ENCODE measurements at places on chromosomes 11 and 22.

GRCh38 chr22:33898121-33898520, 22.2 kb downstream of the LARGE1 start:
- DNase-seq = no peak

- no peak for DNase-seq
These were observed 106.4 kb upstream of the FGF3 start for GRCh38 chr11:69925366-69926196.

- no peak for DNase-seq
These were observed 27.5 kb downstream of the LINC01488 start for GRCh38 chr11:69508974-69509373.

DNA sequence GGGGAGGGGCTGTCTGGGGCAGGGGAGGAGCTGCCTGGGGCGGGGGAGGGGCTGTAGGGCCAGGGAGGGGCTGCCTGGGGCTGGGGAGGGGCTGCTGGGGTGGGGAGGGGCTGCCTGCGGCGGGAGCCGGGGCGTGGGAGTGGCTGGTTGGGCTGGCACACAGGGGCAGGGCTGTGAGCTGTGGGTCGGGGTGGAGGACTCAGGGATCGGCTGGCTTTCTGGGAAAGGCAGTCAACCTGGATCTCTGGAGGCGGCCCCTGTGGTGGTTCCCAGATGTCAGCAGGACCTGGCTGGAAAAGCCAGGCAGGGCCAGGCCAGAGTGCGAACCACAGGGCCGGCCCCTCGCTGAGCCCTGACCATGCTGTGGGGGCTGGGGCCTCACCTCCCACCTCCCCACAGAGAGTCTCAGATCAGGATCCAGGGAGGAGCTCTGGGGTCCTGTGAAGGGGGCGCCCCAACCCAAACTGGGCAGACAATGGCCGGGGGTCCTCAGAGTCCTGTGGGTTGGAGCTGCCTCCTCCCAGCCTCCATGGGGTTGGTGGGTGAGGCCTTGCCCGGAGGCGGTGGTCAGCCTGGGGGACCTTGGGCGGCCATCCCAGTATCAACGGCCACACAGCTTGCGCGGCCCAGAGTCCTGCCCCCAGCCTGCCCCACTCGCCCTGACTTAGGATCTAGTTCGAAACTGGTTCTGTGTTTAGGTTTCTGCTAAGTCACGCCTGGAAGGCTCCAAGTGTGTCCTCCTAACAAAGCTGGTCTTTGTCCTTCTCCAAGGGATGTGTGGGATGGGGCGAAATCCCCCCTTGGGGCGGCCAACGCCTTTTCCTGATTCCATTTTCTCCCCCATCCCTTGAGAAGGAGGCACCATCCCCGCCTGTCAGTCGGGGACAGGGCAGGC, 1.9 kb downstream of the MUC5B start:
- no peak for DNase-seq

GRCh38 chr22:40183029-40183581, 5.4 kb downstream of the TNRC6B start:
- DNase-seq = peak; percentile 66

GRCh38 chr22:29765905-29766631, 739 bp downstream of the ZMAT5 start:
- no peak for DNase-seq

DNA sequence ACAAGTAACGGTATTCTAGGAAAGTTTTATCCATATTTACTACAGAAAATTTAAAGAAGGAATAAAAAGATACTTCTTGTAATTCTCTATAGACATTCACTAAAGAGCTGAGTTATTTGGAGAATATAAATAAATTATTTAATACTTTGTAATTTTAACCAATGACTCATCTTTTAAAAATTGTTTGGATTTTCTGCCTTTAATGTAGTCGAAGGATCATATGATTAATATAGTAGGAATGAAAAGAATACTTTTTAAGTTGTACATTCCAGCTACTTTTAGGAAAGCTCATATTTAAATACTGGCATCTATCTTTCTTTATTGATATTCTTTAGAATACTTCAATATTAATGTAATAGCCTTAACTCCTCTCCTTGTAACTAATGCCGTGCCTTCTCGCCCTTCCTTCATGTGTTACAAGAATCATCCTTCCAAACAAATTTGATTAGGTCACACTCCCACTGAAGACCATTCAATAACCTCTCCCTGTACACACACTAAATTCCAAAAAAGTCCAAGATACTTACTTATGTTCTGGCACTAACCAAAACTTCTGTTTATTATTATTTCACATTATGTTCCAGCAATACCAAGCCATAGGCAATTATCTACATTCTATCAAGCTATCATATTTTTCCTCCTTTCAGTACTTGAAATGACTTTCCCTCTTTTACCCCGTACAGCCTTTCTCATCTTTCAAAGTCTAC, 501.9 kb downstream of the CNTN5 start:
- DNase-seq = no peak

DNA sequence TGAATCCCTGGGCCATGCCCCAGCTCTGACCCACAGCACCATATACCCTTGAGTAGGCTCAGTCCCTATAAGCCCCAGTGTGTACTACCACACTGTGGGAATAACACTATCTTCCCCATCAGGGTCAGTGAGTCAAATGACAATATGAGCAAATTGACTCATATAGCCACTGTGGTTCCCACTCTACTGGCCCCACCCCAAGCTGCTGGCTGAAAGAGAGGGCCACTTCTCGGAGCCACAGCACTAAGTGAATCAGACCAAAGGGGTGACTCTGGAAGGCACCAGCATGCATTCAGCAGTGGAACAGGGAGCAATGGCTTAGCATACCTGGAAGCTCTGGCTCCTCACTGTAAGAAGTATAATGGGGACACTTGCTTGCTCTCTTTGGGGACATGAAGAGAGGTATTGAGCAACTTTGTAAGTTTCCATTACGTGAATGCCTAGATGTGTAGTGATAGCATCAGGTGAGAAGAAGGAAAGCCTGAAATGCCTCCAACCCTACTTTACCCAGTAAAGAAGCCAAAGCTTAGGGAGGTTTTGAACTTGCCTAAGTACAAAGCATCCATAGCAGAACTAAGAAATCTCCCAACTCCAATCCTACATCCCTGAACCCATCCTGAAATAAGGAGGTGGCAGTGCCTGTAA, 13.5 kb downstream of the CD59 start:
- DNase-seq = no peak

DNA sequence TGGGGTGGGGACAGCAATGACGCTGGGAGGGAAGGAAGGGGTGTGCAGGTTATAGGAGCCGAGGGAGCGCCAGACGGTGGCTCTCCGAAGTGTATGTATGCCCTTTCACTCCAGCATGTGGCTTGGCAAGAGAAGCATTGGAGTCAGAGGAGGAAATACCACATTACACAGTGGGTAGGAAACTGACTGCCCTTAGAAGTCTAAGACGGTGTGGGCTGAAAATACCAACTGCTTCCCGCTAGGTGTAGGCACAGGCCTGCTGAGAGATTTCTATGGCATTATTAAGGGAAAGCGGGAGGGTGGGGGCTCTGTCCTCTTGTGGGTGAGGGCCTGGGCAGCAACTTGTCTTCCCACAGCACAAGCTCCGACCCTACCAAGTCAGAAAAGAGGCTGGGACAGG, 44.7 kb downstream of the CACNG2 start:
- DNase-seq = no peak

DNA sequence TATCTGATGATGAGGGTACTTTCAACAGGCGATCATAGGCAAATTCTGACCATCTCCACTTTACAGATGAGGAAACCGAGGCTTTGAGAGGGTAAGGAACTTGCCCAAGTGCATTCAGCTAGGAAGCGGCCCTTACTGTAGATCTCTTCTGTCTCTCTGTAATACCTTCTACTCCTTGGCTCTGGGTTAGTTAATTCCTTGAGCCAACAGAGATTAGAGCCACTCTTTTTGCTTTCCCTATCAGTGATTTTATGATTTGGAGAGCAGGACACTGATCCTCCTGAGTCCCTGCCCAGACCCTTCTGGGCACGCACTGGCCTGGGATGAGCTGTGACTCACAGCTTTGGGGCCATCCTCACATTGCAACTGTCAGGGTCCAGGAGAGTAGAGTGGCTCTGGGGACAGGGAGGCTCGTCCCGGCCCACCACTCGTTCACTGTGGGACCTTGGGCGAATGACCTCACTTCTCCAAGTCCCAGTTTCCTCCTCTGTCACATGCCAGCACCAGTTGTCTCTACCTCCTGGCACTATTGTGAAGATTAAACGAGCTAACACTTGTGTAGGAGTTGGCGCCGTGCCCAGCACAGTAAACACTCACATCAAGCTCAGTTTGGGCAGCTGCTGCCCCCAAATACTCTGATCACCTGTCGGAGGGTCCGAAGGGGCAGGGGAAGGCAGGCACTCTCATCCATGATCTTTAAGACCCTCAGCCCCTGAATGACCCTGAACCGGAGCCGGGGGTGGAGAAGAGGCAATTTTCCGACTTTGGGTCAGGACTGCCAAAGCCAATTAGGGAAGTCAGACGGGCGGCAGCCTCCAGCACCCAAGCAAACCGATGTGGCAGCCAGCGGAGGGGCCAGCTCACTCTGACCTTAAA, 235.0 kb downstream of the MIAT start:
- DNase-seq = peak; percentile 58

DNA sequence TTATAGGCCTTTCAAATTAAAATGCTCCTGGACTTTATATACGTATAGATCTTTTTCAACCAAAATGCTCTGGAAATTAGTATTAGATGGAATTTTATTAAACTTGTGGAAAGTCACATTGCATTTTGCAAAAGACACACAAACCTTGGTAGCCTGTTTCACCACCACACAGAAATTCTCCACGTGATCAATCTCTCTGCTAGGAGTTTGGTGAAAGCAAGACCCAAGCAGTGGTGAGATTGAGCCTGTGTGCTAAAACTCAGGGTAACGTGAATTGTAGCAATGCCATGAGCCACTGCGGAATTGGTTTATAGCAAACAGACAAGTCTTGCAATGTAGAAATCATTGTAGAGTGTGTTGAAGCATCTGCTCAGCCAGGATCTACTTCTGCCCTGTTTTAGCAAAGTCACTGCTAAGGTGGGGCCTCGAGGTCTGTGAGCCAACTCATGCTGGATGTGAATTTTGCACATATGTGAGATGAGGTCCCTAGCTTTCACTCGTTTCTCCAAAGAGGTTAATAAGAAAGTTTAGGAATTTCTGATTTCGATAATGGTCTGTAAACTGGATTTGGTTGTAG, 184.8 kb downstream of the DBX1 start:
- no peak for DNase-seq

GRCh38 chr11:69444381-69445130, 36.9 kb upstream of the LINC01488 start:
- DNase-seq = peak; percentile 72

DNA sequence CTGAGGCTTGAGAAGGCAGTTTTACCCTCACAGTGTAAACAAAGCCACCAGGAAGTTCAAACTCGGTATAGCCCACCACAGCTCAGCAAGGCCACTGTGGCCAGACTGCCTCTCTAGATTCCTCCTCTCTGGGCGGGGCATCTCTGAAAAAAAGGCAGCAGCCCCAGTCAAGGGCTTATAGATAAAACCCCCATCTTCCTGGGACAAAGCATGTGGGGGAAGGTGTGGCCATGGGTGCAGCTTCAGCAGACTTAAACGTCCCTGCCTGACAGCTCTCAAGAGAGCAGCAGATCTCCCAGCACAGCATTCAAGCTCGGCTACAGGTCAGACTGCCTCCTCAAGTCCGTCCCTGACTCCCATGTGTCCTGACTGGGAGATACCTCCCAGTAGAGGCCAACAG, 69.7 kb downstream of the TTC28 start:
- no peak for DNase-seq

- no peak for DNase-seq
These were observed 265.8 kb upstream of the POU2AF2 start for GRCh38 chr11:110979696-110980095.

DNA sequence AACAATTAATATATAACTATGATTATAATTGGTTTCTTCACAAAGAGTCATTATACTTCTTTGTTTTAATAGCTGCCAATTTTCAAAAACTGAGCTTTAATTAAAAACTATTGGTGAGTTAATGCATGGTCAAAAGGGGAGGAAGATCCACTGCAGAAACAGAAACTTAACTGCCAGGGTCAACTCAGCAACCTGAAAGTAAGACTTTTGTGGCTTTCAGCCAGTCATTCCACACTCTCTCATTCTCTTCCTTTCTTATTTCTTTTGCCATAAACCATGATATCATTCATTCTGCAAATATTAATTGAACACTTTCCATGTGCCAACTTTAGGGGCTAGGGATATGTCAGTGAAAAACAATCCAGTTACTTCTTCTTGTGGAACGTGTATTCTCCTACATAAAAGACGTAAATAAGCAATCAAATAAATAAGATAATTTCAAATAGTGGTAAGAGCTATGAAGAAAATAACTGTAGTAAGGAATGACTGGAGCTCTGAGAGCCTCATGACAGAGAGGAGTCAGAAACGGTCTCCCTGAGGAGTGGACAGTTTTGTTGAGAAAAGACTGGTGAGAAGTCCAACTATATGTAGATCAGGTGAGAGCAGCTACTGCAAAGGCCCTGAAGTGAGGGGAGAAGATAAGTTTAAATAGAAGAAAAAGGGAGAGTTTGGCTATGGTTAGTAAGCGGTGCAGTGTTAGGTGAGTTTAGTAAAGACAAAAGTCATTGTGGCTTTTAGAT, 130.5 kb downstream of the GRIA4 start:
- DNase-seq = no peak

GRCh38 chr11:86176165-86176884, 68.2 kb upstream of the EED start:
- no peak for DNase-seq

DNA sequence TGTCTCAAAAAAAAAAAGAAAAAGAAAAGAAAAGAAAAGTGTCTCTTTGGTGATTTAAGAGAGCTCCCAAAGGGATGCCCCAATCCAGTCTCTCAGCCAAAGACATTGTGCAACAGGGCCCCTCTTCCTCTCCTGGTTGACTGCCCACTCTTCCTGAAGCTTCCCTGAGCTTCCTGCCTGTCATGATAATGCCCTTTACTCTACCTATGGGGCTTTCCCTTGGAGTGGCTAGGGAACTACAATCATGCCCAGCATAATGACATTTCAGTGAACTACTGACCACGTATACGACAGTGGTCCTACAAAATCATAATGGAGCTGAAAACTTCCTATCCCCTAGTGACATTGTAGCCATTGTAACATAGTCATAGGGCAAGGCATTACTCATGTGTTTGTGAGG, 118.0 kb downstream of the RASSF10 start:
- no peak for DNase-seq

- no peak for DNase-seq
These were observed 136.4 kb downstream of the RBFOX2 start for GRCh38 chr22:35892192-35892591.

DNA sequence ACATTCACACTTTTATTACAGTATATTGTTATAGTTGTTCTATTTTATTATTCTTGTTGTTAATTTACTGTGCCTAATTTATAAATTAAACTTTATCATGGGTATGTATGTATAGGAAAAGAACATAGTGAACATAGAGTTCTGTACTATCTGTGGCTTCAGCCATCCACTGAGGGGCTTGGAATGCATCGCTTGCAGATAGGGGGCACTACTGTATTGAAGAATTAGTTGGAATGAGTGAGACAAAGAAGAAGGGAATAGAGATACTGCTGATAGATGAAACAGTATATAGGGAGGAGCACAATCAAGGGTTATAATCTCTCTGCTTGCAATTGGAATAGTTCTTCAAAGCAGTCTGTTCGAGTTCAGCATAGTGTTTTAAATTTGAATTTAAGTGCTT, 432.2 kb downstream of the RAB38 start:
- DNase-seq = no peak

- DNase-seq = no peak
These were observed 20.2 kb upstream of the KCNJ11 start for GRCh38 chr11:17408641-17409040.

Measured in eye (tissue), 1 donor.